ENCODE measurements at places on chromosomes 12 and 14. TPM values are rescaled to one million over a fixed set of nuclear protein-coding genes. Genes with fewer than 3 reads are reported as not detected.

The DTX1 gene
- 4.1 TPM for polyA plus RNA-seq

The ING4 gene
- 73.0 TPM for polyA plus RNA-seq

The SDR9C7 gene
- not detected for polyA plus RNA-seq

The TMEM117 gene
- polyA plus RNA-seq = 3.0 TPM

The FGF6 gene
- polyA plus RNA-seq = not detected

The AMN gene
- 0.77 TPM for polyA plus RNA-seq

The TMEM30B gene
- polyA plus RNA-seq = 5.3 TPM

The TAS2R10 gene
- not detected for polyA plus RNA-seq

The C12orf54 gene
- not detected for polyA plus RNA-seq

The NEUROD4 gene
- polyA plus RNA-seq = not detected

The SMOC1 gene
- not detected for polyA plus RNA-seq

The ARMH4 gene
- not detected for polyA plus RNA-seq

The TWF1 gene
- 13.1 TPM for polyA plus RNA-seq

The PA2G4 gene
- polyA plus RNA-seq = 223 TPM

The GYS2 gene
- not detected for polyA plus RNA-seq

The CCDC196 gene
- not detected for polyA plus RNA-seq

The IFI27L1 gene
- 6.3 TPM for polyA plus RNA-seq

The HVCN1 gene
- polyA plus RNA-seq = 16.4 TPM

The AHNAK2 gene
- polyA plus RNA-seq = not detected

The SYNE3 gene
- polyA plus RNA-seq = 9.0 TPM

The TMEM253 gene
- polyA plus RNA-seq = not detected

The RNASE3 gene
- polyA plus RNA-seq = not detected

The SETD3 gene
- polyA plus RNA-seq = 37.4 TPM

The SLC39A9 gene
- 17.9 TPM for polyA plus RNA-seq
